ENCODE measurements at places on chromosomes 1 and 21.

GRCh38 chr1:233936842-233937241 is 32.4 kb downstream of the SLC35F3 start:
- DNase-seq, result no peak

DNA sequence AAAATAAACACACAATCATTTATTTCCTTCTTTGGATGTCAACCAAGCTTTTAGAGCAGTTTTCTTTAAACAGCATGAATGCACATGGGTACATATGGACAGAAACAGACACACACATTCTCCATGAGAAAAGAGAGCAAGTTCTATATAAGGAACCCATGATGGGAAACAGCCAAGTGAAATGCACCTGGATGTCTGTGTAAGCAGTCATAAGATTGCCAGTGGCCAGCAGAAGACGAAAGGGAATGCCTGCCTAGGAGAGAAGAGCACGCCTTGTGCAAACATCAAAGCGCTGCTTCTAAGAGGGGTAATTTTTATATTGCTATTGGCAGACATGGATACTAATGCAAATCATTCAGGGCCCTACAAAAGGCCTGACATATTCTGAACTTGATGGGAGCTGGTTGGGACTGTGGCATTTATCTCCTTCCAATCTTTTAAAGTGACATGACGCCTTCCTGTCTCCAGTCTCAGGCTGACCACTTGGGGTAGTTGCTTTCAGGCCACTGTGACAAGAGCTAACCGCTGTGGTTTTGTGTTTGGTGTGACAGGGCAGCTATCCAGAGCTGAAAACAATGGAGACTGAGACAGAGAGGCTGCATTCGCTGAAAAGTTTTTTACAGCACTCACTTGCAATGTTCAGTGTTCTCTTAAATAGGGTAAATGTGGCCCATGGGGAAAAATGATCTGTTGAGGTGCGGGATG is 75.0 kb upstream of the DPT start:
- no peak for DNase-seq

DNA sequence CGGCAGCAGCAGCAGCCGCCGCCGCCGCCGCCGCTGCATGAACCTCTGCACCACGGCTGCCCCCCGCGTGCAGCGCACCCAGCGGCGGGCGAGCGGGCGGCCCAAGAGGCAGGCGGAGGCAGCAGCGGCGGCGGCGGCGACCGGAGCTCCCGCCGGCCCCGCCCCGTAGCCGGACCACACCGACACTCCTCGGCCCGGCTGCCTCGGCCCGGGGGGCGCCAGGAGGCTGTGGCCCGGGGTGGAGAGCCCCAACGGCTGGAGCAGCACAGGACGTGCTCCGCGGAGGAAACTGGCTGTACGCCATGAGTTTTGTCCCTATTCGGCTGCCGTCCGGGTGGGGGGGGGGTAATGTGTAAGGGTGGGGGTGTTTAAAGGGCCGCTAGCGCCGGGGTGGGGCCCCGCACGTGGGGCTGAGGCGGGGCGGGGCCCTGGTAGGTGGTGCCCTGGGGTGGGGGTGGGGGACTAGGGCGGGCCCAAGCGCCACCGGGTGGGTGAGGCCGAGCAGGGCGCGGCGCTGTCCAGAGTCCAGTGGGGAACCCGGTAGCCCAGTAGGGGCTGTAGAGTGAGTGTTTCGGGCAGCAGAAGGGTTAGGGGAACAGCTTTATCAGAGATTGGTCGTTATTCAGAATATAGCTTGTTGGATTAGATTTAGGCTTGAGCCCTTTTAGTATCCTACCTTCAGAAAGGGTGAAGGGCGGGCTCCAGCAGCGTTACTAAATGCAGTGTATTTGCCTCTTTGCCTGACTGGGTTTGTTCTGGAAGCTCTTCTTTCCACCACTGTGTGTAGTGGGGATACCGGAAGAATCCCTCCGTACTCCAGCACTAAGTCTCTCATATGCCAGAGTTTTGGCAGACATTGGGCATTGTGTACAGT is at the start of gene FAM78B:
TSS of gene FAM78B (minus strand) at position 304 of the 874 bp plus-strand sequence. CDS start 753 bp downstream, outside the sequence.
- peak; percentile 16 for DNase-seq

GRCh38 chr1:228226956-228227791 is 19.3 kb downstream of the OBSCN start:
- peak; percentile 27 for DNase-seq

DNA sequence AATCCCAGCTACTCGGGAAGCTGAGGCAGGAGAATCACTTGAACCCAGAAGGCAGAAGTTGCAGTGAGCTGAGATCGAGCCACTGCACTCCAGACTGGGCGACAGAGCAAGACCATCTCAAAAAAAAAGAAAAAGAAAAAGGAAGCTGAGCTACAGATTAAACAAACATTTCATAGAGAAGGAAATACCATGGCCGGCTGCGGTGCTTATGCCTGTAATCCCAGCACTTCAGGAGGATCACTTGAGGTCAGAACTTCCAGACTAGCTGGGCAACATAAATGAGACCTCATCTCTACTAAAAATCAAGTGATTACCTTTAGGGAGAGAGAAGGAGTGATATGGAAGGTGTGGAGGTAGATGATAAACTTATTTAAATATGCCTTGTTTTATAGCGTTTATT is 14.0 kb upstream of the CFAP126 start:
- DNase-seq, result no peak

- DNase-seq, result no peak
These were observed 336.0 kb upstream of the NFIA start for GRCh38 chr1:60746278-60746791.

- DNase-seq, result no peak
These were observed 22.2 kb upstream of the GNG12 start for GRCh38 chr1:67855444-67855843.

DNA sequence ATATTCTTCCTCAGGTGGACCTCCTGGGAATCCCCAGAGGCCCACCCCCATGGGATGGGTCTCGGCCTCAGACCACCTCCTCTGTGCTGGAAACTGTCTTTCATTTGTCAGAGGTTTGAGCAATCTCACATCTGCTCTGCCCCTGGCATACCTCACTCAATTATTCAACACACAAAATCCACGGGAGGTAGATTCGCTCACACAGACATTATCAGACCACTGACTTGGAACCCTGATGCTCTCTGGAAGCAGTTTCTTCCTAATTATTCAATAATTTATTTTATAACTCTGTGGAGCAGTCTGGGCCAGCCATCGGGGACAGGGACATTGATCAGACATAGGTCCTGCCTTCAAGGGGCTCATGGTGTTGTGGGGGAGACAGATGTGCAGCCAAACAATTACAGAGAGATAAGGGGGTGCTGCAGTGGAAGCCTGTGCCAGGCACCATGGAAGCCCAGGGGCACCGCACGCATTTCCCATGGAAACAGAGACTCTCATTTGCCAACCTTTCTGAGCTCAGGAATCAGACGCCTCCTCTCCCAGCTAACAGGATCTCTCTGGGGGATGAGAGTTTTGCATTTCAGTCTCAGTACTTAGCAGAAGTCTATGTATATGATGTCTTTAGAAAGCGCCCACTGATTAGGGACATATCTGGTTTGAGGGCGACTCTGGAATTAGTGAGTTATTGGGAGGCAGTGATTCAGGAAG is 96.5 kb downstream of the HMGB4 start:
- DNase-seq, result no peak

- peak; percentile 73 for DNase-seq
These were observed 50.4 kb downstream of the SNRPE start for GRCh38 chr1:203911806-203912205.

- peak; percentile 6 for DNase-seq
These were observed 64.4 kb downstream of the KCTD3 start for GRCh38 chr1:215631489-215631888.
